ENCODE measurements at places on chromosomes 6 and 20.

- DNase-seq = no peak
These were observed 9.6 kb downstream of the SIGLEC1 start for GRCh38 chr20:3702611-3703391.

GRCh38 chr6:24919056-24919892 is 16.5 kb downstream of the RIPOR2 start:
- DNase-seq = no peak

DNA sequence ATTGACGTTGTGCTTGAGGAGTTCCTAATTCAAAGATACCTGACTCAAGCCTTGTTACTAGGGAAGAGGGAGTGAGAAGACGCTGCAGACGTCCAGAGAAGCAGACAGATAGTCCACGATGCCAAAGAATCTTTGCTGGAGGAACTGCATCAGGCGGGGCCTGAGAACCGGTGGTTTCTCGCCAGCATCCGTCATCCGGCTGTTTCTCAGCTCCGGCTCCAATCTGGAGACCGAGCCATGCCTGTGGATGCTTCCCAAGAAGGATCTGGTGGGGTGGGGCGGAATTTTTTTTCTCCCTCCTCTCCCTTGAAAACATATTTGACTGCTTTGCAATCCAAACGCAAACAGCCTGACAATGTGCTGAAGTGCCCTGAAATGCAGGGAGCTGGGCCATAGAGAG is 125.8 kb upstream of the SRSF6 start:
- no peak for DNase-seq

DNA sequence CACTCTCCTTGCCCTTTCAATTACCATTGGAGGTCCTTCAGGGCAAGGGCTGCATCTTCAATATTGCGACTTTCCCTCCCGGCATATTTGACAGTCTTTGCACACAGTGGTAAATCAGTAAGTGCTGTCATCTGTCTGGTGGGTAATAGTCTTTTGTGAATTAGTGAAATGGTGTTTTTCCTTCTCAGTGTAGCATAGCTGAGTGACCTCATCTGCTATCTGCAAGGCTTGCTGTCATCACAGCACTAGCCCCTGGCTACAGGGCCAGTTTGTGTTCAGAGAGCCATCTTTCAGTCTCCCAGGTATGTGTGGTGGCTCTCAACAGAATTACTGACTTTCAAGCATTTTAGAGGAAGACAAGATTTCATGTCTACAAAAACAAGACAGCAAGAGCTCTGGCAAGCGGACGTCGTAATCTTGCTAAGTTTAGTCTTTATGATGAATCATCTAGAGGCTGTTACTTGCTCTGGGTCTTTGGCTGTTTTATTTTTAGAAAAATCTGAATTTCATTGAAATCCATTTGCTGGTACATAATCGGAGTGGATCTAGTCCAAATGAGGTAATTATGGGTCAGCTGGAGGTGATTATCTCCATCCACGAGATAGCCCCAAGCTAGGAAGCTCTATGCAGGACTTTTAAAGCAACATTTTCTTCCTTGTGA is 528.9 kb downstream of the EPM2A start:
- DNase-seq = no peak

GRCh38 chr20:2729251-2729713 is 36.7 kb downstream of the EBF4 start:
- DNase-seq = no peak

DNA sequence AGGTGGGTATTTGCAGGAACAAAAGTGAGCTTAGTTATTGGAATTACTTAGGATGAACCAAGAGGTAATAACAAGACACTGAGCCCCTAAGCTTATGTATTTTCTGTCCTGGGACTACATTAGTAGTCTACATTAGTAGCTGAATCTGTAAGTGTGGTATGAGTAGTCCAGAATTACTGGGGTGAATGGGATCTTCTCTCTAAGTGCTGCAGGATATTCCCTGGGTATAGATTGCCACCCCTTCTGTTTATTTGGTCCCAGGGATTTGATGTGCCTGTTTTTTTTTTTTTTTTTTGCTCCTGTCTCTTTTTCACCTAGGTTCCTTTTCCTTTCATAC is 5.9 kb downstream of the CD2AP start:
- no peak for DNase-seq

- no peak for DNase-seq
These were observed 36.5 kb downstream of the TRAM2 start for GRCh38 chr6:52540286-52540902.

- no peak for DNase-seq
These were observed 168.3 kb upstream of the SPACA1 start for GRCh38 chr6:87879132-87879861.

- no peak for DNase-seq
These were observed 178.2 kb downstream of the LRFN2 start for GRCh38 chr6:40408786-40409542.

- no peak for DNase-seq
These were observed 3.5 kb downstream of the NDUFAF5 start for GRCh38 chr20:13788167-13788834.

GRCh38 chr20:64068386-64069208 is 5.6 kb downstream of the TCEA2 start:
- no peak for DNase-seq

- no peak for DNase-seq
These were observed 255.1 kb upstream of the JAG1 start for GRCh38 chr20:10928841-10929421.

GRCh38 chr6:151551223-151551857 is 57.5 kb downstream of the CCDC170 start:
- no peak for DNase-seq

DNA sequence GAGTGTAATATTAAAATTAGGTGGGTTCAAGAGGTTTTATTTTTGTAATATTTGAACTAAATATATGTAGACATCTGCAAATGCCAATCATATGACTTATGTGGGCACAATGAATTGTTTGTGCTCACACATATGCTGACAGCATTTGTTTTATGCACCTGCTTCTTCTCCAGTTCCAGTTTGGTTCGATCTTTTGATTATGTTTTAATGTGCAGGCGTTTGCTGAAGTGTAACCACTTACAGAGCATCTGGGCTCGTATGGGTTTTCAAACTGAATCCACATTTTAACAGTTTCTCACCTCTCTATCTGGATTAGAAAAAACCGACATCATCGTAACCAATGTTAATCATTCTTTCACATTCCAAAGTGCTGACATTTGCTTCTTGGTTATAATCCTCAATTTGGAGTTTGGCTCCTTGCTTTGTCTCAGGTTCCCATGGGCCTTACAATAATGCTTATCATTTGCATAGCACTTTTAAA is 129.1 kb upstream of the SPACA1 start:
- no peak for DNase-seq

- DNase-seq = no peak
These were observed 23.6 kb upstream of the ANKRD60 start for GRCh38 chr20:58251979-58252591.

DNA sequence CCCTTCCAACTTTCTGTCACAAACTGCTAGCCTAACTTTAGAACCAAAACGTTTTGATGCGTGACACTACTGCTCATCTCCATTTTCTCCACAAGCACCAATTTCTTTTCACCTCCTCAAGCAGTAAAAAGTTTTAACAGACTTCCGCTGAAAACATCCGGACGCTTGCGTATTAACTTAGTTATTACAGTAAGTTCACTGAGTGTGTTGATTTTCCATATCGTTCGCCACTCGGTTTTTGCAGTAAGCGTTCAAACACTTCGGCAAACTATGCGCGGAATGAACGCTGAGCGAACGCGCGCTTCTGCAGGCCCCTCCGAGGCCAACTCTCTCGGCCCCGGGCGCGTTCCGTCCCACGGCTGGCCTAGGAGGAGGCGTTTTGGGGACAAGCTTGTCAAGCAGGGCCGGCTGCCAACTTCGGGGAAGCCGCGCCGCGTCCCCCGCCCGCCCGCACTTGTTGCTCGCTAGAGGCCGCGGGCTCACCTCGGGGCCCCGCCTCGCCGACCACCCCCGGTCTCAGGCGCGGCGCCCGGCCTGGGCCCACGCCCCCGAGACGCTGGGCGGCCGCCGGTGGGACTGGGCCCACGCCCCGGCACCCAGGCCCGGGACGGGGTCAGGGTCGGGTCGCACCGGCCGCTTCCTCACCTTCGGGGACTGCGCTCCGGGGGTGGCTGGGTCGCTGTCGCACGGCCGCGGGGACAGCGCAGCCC is 945 bp downstream of the PHF10 start:
- peak; percentile 40 for DNase-seq

- no peak for DNase-seq
These were observed 34.1 kb downstream of the ERMARD start for GRCh38 chr6:169785566-169785965.

- DNase-seq = no peak
These were observed 107.4 kb upstream of the ADGRF1 start for GRCh38 chr6:47149554-47149953.

DNA sequence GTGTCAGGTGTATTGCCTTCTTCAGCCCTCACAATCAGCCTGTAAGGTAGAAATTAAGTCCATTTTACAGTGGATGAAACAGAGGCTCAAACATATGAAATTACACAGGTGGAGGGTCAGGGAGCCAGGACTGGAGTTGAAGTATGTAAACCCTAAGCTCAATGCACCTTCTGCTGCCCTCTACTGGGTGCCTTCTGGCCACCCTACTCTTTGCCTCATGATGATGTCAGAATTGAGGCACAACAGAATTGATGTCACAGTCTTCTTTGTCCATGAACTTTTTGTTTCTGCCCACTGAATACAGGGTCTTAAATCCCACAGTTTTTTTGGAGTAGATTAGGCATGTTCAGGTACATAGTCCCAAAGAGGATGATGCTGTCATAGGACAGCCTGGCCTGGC is 400.8 kb upstream of the CHD6 start:
- DNase-seq = no peak

DNA sequence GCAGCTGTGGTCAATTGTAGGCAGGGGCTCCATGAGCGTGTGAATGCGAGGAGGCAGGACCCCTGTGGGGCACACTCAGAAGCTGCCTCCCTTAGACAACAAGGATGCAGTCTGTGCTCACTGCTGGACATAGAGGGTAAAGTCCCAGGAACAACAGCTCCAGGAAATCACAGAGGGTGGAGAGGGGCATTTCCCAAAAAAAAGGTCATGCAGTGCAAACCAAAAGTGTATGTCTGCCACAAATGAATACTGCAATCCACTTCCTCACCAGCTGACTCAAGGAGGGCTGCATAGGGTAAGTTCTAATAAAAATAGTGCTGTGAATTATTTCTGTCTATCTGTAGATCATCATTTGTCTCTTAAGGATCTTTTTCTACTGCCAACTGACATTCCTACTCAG is 95.8 kb downstream of the RNF182 start:
- no peak for DNase-seq

DNA sequence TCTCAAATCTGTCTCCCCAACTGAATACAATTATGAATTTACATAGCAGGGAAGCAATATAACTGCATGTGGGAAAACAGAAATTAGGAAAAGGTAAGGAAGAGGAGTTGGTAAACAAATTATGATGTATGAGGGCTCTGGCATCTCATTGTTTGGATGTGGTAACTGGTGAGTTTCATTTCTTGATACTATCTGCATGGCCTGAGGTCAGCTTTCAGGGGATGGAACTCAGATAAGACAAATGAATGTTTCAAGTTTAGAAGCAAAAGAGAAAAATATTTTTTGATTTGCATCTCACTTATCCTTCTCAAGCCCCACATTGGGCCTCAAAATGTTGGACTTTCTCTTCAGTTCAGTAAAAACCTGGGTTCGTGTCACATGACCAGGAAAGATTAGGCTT is 302.2 kb upstream of the GJE1 start:
- DNase-seq = no peak

DNA sequence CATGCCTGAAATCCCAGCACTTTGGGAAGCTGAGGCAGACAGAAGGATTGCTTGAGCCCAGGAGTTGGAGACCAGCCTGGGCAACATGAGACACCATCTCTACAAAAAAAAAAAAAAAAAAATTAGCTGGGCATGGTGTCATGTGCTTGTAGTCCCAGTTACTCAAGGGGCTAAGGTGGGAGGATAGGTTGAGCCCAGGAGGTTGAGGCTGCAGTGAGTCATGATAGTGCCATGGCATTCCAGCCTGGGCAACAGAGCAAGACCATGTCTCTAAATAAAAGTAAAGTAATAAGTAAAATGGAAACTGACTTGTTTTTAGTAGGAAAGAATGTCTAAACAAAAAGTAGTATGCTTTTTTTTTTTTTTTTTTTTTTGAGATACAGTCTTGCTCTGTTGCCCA is 240.7 kb downstream of the ARID1B start:
- no peak for DNase-seq

GRCh38 chr6:168394606-168395005 is 46.4 kb upstream of the SMOC2 start:
- no peak for DNase-seq

- no peak for DNase-seq
These were observed 1616.0 kb downstream of the KHDRBS2 start for GRCh38 chr6:60670036-60670435.

- no peak for DNase-seq
These were observed 1382.8 kb upstream of the DEFB115 start for GRCh38 chr20:29874476-29875202.

DNA sequence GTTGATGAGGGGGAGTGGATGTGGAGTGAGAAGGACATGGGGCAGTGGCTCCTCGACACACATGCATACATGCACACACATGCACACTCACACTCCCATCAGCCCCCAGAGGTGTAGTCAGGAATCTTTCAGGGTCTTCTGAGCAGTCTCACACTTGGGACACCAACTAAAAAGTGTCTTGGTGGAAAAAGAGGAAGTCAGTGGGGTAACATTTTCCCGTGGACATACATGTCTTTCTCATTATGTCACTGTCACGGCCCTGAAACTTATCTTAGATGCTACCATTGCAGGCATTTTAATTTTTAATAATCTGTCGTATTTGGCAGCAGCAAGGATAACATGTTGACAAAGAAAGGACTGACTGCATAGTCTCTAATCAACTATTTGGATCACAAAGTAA is 261.1 kb downstream of the ADGRG6 start:
- no peak for DNase-seq

GRCh38 chr6:814378-815347 is 121.7 kb upstream of the EXOC2 start:
- DNase-seq = no peak

DNA sequence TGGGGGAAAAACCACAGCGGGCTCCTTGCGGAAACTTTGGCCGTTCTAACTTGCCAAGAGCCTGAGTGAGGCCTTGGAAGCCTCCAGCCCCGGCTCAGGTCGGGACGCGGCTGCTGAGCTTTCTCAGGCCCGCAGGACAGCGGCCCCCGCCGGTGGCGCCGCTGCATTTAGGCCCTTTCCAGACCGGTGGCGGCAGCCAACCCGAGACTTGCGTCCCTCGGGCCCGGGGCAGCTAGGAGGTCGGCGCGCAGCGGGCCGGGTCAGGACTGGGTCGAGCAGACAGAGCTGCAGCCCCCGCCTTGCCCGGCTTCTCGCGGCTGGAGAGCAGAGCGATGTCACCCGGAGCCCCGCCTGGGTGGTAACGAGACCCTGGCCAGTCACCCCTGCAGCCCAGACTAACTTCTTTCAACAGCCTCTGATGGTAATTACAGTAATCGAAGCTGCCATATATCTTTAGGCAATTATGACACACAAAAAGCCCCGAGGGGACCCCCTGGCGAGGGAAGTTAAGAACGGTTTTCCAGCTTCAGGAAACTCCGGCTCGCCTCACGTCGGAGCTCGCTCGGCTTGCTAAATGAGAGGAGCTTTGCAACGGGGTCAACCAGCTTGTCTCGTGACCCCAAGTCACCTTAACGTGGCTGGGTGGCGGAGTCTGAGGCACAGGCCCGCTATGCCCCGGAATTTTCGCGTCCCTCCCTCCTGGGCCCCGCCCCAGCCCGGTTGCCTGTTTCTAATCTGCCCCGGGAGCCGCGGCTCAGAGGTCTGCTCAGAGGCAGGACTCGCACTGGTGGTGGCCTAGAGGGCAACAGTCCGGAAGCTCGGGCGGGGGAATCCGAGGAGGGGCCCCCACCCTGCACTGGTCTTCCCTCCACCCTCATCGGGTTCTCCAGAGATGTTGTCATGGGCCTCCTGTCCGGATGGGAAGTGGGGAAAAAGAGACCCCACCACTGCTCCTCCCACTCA is 3.0 kb downstream of the NR2E1 start:
- DNase-seq = no peak

- peak; percentile 36 for DNase-seq
These were observed 7.4 kb downstream of the SLC52A3 start for GRCh38 chr20:760751-761417.

Data from stimulated activated CD4-positive, alpha-beta T cell treated with anti-CD3 and anti-CD28 coated beads, Interleukin-15, amount 100 ng/mL, for 48 hours (primary cell).